Fibroblast of gingiva (primary cell): ENCODE measurements at places on chromosomes 16 and 17.

- DNase-seq = no peak
These were observed 698.2 kb downstream of the MAF start for GRCh38 chr16:78902321-78902720.

GRCh38 chr17:73564843-73565242 is 79.4 kb downstream of the SDK2 start:
- DNase-seq = no peak

GRCh38 chr16:65070831-65071432 is 50.9 kb downstream of the CDH11 start:
- DNase-seq = peak; percentile 94

GRCh38 chr17:76388966-76389888 is 4.8 kb downstream of the SPHK1 start:
- no peak for DNase-seq

- DNase-seq = no peak
These were observed 24.7 kb downstream of the CRHR1 start for GRCh38 chr17:45808845-45809244.

DNA sequence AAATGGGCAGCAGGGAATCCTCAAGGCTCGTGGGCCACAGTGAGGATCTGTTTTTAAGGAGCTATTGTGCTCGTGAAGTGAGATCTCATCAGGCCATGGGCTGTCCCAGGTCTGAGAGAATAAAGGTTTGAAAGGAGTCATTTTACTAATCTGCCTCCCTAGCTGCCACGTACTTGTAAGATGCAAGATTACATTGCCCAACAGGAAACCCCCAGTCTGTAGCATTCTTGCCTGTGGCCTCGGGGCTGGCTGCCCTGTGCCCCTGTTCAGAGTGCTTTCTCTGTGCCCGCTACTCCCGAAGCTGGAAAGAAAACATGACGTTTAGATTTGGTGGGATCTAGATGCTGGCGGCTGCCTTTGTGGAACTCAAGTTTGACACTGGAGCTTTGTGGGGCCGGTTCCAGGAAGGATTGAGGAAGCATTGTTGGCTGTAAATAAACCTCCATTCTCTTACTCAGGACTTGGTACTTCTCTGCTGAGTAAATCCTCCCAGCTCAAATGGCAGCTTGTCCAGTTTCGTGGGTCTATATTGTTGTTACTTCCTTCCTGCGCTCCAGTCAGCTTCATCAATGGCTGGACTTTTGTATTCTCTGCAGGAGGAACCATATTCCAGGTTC is 21.2 kb downstream of the SAP30BP start:
- peak; percentile 84 for DNase-seq

DNA sequence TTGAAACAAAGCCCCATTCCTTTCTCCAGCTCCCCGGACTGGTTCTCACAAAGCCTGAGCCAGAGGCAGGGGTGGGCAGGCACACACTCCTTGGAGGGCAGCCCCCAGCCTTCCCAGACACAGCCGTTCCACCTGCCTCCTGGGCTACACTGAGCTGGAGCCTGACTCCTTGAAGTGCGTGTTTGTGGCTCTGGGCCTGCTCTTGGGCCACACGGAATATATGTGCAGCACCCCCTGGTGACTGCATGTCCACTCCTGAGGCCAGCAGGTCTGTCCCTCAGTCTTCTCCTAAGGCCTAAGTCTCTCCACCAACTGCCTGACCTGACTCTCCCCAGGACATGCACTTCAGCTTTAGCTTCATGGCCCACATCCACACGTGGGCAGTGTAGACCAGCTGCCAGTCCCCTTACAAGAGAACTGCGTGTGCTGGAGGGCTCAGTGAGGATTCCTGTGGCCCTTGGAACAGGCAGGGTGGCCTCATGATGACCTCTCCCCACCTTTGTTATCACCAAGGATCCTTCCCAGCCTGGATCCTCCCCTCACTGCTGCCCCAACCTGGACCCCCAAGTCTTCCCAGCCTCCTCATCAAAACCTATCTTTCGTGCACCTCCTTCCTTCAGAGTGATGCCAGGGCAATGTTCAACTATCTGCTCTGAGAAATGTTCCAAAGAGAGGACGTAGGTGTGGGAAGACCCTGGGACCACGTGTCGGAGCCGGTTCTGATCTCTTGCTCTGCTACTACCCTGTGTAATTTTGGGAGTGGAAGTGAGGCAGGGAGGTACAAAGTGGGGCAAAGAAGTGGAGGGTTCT is 12.4 kb upstream of the SLC6A2 start:
- DNase-seq = no peak

DNA sequence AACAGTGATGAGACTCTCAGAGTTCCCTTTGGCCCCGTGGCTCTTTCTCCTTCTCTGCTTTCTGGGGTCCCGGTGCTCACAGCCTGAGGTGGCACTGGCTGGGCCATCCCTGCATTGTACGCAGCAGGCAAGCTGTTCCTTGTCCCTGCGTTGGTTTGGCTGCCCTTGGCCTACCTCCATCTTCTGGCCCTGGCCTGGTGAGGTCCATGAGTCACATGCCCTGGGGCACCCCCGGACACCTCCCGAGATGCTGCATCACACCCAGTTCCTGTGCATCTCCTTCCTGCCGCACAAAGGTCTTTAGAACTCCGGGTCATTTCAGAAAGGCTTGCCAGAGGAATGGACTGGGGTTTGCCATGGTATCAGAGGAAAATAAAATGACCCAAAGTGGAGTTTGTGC is 9.5 kb downstream of the SULT1A2 start:
- no peak for DNase-seq

DNA sequence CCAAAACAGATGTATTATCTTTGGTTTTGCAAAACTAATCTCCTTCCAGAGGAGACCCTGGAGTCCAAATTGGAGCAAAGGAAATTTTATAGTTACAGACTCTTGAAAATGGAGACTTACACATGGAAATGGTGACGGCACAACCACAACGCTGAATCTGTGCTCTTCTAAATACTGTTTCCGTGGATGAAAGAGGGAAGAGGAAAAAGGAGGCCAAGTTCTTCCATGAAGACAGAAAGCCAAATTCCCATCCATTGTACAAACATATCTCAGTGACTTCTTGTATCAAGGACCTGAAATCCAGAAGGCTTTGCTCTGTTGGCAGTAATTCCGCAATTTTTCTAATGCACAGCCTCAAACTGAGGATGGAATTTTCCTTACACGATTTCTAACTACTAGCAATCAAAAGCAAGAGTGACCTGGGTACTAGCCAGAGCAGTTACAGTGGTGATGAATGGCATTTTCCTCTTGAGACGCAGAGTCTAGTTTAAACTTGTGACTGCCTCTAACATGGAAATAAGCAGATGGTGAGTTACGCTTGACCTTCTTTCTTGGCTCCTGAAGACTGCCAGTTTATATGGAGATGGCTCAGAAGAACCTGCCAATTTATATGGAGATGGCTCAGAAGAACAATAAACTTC is 38.5 kb downstream of the VPS53 start:
- peak; percentile 87 for DNase-seq

GRCh38 chr17:61097781-61098180 is 301.9 kb upstream of the TBX2 start:
- no peak for DNase-seq

GRCh38 chr17:40664582-40665333 is at the start of gene KRT222:
Gene KRT222 (minus strand): TSS chr17:40665177. CDS start chr17:40665099, 78 bp downstream.
- DNase-seq = no peak

GRCh38 chr17:32259586-32259985 is 6.0 kb upstream of the RHBDL3 start:
- DNase-seq = peak; percentile 35

DNA sequence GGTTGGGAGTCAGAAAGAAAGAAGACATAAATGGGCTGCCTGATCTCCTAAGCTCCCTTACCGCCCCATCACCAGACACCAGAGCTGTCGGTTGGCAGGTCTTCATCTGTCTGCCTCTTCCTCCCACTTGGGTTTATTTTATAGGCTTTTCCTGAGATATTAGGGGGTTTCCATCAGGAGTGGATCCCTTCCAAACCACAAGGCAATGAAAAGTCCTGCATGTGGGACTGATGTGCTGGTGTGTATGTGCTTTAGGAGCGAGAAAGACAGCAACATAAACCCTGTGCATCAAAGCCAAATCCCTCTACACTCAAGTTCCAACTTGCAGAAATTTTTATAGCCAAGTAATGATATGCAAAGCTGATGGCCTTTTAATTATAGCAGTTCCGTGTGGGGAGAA is 389.5 kb downstream of the SLC39A11 start:
- no peak for DNase-seq

DNA sequence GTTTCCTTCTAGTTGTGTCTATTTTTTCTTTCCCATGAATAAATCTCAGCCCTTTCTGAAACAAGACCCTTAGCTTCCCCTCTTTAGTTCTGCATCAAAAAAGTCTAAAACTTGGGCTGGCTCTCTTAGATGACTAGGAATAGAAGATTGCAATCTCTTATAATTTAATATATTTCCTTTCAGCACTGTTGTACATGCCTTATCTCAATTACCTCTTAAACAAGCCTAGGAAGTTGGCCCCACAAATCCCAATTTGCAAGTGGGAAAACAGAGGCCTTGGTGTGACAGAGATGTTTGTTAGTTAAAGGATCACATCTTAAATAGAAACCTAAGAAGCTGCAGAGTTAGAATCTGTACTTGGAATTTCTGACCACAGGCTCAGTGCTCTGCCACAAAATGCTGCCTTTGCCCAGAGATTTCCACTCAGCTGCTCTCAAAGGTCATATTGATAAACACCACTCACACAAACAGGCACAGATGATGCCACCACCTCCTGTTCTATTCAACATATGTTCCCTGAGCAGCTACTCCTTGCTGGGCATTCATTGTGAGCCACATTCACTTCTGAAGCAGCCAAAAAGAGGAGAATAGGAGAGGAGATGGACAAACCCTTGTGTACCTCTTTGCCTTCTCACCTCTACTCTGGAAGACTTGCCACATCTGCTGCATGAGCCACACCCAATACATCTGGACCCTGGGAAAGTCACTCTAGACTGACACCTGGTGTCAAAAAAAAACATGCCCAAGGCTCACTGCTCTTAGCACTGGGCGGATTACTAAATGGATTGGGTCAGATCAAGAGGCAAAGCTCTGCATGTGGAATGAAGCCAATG is 5.5 kb downstream of the CCDC182 start:
- no peak for DNase-seq

- DNase-seq = no peak
These were observed 215.5 kb upstream of the RPL38 start for GRCh38 chr17:73987845-73988509.

- DNase-seq = no peak
These were observed 13.0 kb upstream of the LYRM9 start for GRCh38 chr17:27906226-27906580.

- DNase-seq = no peak
These were observed 8.0 kb downstream of the IGF2BP1 start for GRCh38 chr17:49005140-49005539.

DNA sequence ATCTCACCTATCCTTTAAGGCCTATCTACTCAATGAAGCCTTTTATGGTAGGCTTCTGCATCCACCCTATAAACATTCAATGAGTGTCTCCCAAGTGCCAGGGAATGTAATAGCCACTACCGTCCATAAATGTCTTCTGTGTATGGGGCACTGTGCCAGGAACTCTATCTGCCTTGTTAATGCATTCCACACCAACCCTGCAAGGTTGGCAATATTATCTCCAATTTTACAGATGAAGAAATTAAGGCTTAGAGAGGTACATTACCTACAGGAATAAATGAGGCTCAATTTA is 20.0 kb downstream of the MAP3K14 start:
- no peak for DNase-seq

- no peak for DNase-seq
These were observed 8.7 kb upstream of the CAPN15 start for GRCh38 chr16:518858-519257.

DNA sequence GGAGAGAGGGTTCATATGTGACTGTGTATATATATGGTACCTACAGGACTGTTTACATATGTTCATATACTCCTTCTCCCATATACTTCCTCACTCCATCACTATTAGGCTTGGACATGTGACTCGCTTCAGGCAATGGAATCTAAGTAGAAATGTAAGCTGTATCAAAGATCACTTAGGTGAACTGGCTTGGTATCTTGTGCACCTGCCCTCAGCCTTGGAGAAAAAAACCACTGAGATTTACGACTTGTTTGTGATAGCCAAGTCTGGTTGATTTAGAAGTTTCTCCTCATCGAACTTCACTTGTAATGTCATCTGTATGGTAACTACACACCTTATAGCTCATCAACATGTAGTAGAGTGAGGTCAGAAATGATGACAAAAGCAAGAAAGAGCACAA is 59.9 kb downstream of the FBXL20 start:
- DNase-seq = no peak

- no peak for DNase-seq
These were observed 7.3 kb upstream of the TRPV2 start for GRCh38 chr17:16407911-16408588.

- no peak for DNase-seq
These were observed 149.6 kb downstream of the KATNIP start for GRCh38 chr16:27699540-27699939.

DNA sequence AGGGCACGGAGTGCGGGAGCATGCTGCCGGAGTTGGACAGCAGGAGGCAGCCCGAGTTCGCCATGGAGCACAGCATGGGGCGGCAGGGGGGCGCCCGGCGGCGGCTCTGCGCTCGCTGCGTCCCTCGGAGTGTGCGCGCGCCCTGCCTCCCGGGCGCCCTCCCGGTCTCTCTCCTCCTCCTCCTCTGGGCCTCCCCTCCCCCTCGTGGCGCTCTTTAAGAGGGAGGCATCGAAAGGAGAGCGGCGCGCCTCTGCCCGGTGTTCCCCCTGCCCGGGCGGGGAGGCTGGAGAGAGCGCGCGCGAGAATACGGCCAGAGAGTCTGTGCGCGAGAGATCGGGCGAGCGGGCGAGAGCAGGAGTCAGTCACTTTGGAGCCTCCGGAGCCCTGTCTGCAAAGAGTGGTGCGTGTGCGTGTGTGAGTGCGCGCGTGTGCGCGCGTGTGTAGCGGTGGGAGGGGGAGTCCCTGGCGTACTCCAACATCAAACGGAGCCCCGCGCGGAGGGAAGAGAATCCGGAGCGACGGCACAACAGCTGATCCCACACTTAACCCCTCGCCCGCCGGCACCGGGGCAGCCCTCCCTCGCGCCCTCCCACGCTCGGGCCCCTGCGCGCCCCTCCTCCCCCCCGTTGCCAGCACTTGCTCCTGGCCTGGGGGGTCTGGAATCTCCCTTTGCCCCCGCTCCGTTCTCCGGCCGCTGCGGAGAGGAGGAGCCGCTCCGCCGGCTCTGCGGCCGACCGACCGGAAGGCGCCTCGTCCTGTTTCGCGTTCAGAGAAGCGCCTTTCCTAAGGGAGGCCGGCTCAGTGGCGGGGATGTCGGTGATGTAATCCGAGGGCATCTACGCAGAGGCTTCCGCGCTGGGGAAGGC is 108.9 kb downstream of the ENGASE start:
- DNase-seq = no peak

GRCh38 chr17:75637143-75637538 is 3.9 kb downstream of the SMIM5 start:
- DNase-seq = no peak

- no peak for DNase-seq
These were observed 14.7 kb upstream of the C16orf82 start for GRCh38 chr16:27052007-27052406.

DNA sequence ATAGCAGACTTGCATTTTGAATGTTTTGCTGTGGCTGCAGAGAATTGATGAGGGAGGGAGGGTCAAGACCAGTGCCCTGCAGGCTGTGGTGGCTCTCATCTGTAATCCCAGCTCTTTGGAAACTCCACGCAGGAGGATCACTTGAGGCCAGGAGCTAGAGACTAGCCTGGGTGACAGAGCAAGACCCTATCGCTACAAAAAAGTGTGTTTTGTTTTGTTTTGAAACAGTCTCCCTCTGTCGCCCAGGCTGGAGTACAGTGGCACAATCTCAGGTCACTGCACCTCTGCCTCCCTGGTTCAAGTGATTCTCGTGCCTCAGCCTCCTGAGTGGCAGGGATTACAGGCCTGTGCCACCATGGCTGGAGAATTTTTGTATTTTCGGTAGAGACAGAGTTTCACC is 1.9 kb upstream of the UBE2G1 start:
- no peak for DNase-seq

- peak; percentile 76 for DNase-seq
These were observed 12.4 kb downstream of the RAB5C start for GRCh38 chr17:42142371-42142896.
